ENCODE measurements at places on chromosomes 11 and 22. TPM values are rescaled to one million over a fixed set of nuclear protein-coding genes. Genes with fewer than 3 reads are reported as not detected.

Gene TRIM51
- not detected for total RNA-seq

Gene SLC25A45
- 3.3 TPM for total RNA-seq

Gene LDLRAD3
- total RNA-seq = 11.5 TPM

Gene SMIM38
- under 0.01 TPM for total RNA-seq

Gene PLEKHA7
- 0.20 TPM for total RNA-seq

Gene RTN4RL2
- 1.5 TPM for total RNA-seq

Gene OR56A3
- total RNA-seq = not detected

Gene LMNTD2
- total RNA-seq = under 0.01 TPM

Gene LRRC74B
- total RNA-seq = not detected

Gene OR5L2
- not detected for total RNA-seq

Gene OR8A1
- total RNA-seq = not detected

Gene LRRC56
- 0.37 TPM for total RNA-seq

Gene SMIM35
- not detected for total RNA-seq
